ENCODE measurements at places on chromosomes 5 and 9.

DNA sequence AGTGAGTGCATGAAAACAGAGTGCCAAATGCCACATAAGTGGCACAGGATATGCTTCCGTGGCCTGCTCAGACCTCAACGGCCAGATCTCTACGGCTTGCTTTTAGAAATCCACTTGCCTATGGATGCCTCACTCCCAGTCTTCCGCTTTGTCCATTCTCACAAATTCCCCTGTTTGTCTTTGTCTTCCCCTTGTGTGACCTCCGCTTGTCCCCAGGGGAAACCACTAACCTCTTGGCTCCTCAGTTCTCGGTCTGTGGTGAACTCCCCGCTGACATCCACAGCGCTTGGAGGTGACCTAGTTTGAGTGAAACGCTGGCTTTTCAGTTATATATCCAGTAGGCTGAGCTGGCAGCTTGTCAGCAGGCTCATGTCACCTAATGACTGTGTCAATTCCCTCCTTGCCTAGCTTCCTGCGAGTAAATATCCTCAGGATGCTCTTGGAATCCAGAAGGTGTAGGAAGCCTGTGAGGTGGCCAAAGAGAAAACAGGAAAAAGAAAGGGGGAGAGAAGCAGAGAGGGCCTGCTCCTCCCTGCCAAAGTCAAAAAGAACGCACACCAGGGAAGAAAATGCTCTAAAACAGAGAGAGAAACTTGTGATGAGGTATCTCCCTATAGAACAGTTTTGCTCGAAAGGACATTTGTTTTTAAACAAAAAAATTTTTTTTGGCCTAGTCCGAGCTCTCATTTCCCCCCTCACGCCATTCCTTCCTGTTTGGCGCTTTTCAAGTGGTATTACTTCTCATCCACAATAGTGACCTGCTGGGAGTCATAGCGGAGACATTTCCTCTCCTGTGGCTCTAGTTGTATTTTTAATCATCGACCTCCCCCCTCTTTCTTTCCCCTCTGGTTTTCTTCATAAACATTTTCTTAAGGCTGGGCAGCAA lies 101.6 kb upstream of the SPRY4 start:
- peak; percentile 43 for DNase-seq

GRCh38 chr5:18749763-18750162 lies 1115.5 kb downstream of the TAF11L14 start:
- DNase-seq: no peak

DNA sequence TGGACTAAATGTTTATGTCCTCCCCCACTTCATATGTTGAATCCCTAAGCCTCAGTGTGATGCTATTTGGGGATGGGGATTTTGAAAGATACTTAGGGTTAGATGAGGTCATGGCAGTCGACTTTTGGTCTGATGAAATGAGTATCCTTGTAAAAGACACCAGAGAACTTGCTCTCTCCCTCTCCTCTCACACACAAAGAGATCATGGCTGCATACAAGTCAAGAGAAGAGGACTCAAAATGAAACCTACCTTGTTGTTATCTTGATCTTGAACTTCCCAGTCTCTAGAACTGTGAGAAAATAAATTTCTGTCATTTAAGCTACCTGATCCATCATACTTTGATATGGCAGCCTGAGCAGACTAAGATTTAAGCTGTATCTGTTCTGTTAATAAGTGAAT lies 144.0 kb upstream of the HAPLN1 start:
- no peak for DNase-seq

DNA sequence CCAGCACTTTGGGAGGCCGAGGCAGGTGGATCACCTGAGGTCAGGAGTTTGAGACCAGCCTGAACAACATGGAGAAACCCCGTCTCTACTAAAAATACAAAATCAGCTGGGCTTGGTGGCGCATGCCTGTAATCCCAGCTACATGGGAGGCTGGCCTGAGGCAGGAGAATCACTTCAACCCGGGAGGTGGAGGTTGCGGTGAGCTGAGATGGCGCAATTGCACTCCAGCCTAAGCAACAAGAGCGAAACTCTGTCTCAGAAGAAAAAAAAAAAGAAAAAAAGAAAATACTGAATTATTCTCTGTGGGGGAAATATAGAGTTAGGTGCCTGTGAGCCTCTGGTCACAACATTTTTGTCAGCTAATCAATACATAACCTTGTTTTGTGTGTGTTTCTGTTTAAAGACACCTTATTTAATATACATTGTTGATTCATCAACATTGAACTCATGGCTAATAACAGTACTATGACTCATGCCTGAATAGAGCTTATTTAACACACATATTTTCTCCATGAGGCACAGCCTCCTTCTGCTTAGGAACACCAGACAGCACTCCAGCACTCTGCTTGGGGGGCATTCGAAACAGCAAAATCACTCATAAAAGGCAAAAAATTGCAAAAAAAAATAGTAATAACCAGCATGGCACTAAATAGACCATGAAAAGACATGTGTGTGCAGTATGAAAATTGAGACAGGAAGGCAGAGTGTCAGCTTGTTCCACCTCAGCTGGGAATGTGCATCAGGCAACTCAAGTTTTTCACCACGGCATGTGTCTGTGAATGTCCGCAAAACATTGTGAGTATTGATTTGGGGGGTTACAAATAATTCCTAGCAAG lies at the start of gene IL31RA:
TSS of gene IL31RA (plus strand) at position 519 of the 836 bp plus-strand sequence. CDS start at position 733, 214 bp downstream.
- peak; percentile 89 for DNase-seq

DNA sequence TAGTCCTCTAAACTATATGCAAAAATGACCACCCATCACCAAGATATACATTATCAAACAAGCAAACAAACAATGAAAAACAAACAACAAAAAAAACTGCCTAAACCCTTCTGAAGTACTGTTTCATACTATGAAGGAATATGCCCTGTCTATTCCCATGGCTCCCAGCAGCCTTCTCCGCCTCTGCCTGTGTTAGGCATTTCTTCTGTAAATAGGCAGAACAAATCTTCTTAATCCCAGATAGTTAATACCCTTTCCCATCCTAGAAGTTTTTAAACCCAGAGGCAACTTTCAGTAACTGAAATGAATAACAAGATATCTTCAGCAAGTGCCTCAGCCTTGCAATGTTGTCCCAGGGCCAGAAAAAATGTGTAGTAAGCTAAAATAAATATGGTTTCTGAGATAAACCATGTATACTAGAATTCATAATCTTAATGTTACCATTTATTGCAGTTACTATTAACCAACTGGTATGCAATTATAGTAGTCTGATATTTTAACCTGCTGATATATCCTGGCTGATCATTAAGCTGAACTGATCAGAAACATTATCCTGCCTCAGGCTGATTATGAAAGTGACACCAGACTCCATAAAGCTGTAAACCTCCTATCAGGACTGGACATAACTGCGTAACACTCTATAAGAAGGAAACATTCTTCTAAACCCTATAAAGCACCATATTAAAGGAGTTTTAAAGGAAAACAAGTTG lies 68.5 kb downstream of the ANKRD31 start:
- DNase-seq: no peak

GRCh38 chr5:137142764-137143605 lies 356.1 kb downstream of the SPOCK1 start:
- peak; percentile 99 for DNase-seq

GRCh38 chr9:90827181-90827871 lies 25.7 kb downstream of the SYK start:
- DNase-seq: no peak

DNA sequence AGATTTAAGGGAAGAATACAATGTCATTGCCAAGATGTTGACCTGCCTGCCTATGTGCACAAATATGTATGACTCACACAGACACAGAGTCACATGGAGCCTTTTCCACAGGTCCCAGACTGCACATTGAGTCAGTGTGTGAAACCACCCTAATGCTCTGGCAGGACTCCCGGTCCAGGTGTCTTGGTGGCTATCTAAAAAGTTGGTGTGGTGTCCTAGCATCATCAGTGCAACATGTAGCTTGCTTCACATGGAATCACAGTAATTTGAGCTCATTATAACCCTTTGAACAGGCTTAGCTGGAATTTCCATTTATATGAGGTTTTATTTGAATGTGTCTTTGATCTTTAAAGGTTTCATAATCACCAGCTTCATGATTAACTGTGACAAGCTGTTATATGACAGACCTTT lies 10.7 kb downstream of the IFNA5 start:
- DNase-seq: peak; percentile 63

DNA sequence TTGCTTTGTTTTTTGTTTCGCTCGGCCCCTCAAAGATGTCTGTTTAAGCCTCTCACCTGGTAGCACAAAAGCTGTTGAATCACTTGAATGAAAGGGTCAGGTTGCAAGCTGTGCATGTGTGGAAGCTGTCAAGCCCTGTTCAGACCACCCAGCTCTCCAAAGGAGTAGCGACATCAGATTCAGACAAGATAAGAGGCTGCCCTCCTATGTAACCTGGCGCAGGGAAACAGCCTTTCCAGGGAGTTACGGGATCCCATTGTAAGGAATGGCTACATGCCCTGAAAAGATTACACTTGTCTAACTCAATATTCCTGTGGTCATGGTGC lies 2.9 kb downstream of the FREM1 start:
- no peak for DNase-seq

DNA sequence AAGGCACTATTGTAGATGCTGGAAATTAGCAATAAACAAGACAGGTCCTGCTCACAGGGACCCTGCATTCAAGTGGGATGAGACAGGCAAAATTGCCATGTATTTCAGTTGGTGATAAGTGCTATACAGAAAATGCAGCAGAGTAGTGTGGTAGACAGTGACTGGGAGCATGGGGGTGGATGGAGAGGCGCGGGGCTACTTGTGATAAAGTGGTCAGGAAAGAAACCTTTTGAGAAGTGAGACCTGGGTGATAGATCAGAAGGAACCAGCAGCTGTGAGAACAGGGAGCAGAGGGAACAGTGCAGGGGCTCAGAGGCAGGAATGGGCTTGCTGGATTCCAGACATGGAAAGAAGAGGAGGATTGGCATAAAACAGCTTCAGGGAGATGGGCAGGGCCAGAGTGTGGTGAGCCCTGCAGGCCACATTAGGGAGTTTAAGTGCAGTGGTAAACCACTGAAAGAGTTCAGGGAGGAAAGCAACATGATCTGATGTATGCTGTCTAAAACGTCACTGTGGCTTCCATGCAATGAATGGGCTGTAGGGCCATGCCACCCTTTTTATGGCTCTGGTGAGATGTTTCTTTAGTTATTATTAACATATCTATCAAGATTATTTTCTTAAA lies 7.3 kb downstream of the CRHBP start:
- DNase-seq: no peak

- DNase-seq: peak; percentile 16
Observed at GRCh38 chr5:95035891-95036685, 248.8 kb downstream of the MCTP1 start.

DNA sequence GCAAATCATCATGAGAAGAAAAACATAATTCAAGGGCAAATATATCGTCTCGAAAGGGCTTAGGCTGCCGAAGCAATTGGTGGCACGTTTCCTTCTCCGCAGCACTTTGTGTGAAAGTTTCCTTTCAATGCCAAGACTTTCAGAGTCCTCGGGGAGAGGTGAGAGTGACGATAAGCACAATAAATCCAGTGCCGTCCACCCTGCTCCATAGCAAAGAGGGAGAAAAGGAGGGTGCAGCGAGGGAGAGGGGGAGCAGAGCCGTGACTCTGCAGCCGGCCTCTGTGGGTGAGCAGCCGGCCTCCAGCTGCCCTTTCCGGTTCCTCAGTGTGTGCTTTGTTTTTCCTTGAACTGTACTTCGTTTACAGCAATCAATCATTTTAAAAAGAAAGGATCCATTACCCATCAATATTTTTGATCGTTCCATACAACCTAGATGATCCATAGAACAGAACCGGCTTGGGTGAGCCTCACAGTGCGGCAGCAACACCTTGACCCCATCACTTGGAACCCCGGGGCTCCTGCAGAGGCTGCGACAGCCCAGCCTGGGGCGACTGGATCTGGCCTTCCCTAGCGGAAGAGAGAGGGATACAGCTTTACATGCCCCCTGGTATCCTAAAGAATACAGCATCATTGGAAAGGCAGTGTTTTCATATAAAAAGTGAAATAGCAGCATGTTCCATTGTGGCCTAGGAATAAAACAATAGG lies 247.0 kb upstream of the IRX4 start:
- DNase-seq: no peak

- peak; percentile 34 for DNase-seq
Observed at GRCh38 chr5:27020973-27021372, 17.4 kb downstream of the CDH9 start.

DNA sequence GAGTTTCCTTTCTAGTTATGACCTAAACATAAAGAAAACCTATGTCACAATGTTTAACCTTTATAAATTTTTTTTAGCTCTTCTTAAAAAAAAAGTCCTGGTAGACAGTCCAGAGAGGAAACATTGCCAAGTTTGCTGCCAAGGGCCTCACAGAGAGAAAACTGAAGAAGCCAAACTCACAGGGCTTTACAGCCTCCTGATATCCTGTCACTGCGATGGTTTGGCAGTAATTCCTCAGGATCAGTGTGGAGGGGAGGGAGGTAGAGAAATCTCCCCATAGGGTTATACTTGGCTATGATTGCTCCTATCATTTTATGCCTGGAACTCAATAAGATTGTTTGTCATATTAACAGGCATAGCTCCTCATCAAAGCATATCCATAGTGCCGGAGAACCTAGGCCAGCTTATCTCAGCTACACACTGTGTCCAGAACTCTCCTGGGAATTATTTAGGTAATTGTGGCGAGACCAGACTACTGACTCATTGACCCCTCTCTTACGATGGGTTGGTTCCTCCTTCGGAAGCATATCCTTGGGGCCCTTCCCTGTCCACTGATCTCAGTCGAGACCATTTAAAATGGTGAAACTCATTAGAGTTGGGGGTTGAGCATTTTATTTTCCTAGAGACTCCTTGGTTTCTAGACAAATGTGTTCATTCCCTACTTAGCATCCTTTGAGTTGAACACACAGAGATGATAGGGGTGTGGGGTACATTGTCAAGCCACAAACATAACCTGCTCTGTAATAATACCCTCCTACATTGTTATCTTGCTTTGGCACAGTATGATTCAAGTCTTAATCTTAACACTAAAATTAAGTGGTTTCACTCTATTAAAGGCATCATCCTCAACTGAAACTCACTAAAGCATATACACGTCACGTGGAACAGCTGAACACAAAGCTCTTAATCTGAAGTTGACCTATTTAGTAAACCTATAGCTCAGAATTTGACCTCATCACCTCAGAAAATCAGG lies 53.4 kb upstream of the TMC1 start:
- DNase-seq: peak; percentile 37

DNA sequence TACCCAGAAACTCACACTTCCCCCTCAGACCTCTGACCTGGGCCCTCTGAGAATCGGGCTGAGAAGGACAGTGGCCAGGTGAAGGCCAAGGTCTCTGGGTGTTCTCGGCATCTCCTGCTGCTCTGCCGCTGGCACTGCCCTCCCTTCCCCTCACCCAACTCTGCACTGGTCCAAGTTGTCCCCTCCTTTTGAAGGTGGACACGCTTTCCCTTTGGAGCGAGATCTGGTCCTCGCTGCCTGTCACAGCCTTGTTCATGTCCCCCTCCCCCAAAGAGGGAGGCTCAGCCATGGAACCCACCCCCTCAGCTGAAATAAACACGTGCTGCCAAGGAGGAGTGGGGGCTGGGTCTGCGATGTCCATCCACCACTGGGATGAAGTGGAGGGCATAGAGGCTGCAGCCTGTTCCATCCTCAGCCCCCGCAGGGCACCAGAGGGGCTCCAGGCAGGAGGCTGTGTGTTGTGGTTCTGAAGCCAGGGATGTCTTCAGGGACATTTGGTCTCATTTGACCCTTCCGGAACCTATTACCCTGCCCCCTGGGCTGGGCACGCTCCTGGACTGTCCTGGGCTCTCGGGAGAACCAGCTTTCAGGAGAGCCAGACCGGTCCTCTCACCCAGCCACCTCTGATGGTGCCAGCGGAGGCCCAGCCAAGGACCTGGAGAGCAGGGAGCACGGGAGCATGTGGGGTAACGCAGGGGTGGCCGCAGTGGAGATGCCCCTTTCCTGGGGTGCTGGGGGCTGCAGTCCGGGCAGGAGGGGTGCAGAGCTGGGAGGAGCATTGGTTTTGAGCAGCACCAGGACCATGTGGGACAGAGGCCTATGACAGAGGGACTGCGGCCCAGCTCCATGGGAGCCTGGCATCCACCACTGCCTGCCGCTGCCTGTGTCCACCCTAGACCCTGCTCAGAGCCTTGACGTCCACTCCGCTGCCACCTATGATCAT lies 4.7 kb upstream of the LCN2 start:
- no peak for DNase-seq

All from fibroblast of mammary gland (primary cell).